ENCODE measurements at places on chromosomes 12 and 14.

GRCh38 chr14:38201137-38201828 is 6.4 kb upstream of the SSTR1 start:
- no peak for DNase-seq

DNA sequence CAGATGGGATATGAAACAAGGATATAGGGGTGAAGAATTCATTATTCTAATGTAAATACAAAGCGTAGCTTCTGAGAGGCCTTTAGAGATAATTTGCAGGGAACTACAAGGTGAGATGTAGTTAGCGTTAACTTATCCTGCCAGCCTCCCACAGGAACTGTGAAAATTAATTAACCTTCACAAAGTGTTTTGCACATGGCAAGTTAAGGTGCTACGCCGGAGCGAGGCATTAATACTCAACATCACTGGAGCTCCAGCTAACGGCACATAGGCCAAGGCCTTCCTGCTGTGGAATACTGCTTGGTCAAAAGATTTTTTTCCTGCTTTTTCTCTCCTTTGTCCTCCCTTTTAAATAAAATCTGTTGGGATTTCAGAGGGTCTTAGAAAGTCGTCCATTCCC is 86.5 kb downstream of the CRACR2A start:
- no peak for DNase-seq

DNA sequence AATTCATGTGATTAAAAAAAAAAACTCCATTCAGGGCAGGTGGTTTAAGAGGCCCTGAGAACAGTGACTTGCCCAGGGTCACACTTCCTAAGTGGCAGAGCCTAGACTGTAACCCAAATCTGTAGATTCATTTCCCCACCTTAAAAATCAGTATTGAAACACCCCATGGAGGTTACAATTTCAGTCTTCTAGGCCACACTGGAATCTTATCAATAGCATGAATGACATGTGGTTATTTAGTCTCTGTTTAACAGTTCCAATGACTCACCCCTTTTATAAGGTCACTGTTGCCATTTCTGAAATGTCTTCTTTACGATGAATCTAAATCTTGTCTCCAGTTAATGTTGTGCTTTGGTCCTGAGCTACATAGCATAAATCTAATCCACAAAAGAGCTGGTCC is 262.3 kb upstream of the GRIP1 start:
- no peak for DNase-seq

DNA sequence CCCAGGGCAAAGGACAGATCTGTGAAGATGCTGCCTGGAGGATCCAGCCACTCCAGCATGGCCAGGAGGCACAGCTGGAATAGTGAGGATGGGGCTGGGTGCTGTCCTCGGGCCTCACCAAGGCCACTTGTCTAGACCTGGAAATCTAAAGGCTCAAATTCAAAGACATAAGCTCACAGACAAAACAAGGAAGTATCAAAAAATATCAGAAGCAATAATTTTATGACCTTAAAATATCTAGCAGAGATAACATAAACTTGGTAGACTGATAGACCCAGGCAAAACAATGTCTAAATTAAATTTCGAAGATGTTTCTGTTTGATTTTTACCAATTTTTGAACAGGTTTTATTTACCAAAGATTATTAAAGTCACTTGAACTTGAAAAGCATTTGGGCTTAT is 22.6 kb upstream of the MMP19 start:
- DNase-seq = no peak

- DNase-seq = no peak
Observed at GRCh38 chr14:33679461-33680225, 271.2 kb downstream of the EGLN3 start.
